ENCODE measurements at places on chromosomes 16 and 17.

GRCh38 chr17:63967953-63968352 is 4.8 kb downstream of the SCN4A start:
- no peak for DNase-seq

- DNase-seq, result no peak
Observed at GRCh38 chr16:3788711-3789374, 71.5 kb upstream of the TRAP1 start.

GRCh38 chr17:76517638-76518038 is 16.4 kb upstream of the RHBDF2 start:
- DNase-seq, result no peak

- no peak for DNase-seq
Observed at GRCh38 chr17:28645576-28645939, 600 bp upstream of the BLTP2 start.

All from T47D (cell line).